ENCODE measurements at places on chromosomes 5 and 9.

DNA sequence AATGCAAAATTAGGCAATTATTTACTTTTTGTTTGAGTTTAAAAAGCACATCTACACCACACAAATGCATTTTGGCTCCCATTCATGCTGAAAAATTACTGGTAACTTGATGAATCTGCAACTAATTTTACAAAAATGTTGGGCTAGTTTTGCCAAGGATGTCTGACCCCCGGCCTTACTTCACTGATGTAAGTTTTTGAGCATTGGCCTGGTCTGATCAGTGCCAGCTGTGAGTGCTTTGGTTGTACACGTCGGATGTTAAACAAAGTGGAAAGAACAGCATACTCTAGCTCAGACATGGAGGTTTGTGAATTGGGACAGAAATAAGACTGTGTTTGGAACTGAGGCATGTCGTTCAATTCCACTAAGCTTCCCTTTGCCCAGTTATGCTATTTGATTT is 1044.2 kb downstream of the TLE4 start:
- peak; percentile 39 for DNase-seq

DNA sequence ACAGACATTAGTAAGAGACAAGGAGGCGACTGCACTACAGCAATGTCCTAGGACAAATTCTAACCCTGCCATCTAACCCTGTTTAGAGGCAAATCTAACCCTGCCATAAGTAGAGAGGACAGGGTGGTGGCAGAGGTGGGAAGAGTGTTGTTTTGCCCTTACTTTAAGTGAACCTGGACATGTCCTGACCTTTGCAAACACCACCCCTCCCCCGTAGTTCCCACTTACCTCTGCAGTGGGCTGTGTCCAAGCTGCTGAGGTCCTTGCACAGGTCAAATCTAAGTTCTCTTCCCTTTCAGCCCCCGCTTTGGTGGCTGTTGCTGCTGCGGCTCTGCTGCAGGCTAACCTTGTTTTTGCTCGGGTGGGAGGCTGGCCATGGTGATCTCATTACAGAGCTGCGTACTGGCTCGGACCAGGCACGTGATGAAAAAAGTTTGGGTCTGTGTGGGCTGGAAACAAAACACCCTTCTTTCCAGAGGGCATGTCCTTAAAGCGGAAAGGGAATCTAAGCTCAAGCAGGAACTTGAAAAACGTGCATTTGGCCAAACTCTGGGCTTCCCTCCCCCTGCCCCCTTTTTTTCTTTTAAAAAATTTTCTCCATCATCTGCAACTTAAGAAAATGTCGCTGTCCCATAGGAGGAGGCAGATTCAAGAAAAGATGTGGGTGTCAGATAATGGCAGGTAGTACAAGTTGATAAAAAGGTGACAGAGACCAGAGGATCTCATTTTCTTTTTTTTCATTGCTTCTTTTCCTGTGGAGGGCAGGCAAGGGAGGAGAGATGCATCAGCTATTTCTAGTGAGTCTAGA is at the start of gene FAXDC2:
TSS of gene FAXDC2 (minus strand) at position 349 of the 808 bp plus-strand sequence. CDS start 12,425 bp downstream, outside the sequence.
- peak; percentile 90 for DNase-seq

- DNase-seq: no peak
Measured at GRCh38 chr9:17272536-17272935, 137.7 kb downstream of the CNTLN start.

- no peak for DNase-seq
Measured at GRCh38 chr9:112042244-112042638, 132.9 kb downstream of the SUSD1 start.

GRCh38 chr5:10307206-10308148 is at the start of gene CMBL:
Gene CMBL, minus strand, starts transcription at chr5:10307902. Its CDS starts 17,140 bp downstream, at chr5:10290762.
- peak; percentile 70 for DNase-seq

Measured in left hindlimb (tissue), 1 donor.